GM04503 (cell line): ENCODE measurements at places on chromosomes 2 and 18.

DNA sequence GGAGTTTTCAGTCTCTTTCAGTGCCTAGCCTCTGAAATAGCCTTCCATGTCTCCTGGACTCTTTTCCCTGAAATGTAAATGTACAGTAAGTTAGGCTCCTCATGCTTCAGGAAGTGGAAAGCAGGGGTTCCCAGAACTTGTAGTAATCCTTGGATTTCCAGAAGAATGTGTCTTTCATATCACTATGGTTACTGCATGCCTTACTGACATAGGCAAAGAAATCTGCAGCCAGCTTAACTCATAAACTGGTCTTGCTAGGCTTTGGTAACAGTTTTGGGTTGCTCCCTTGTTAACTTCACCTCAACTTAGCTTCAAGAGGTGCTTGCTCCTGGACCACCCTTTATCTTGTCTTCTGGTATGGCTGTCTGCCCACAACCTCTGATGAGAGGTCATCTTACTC lies 686.8 kb upstream of the DDX18 start:
- no peak for DNase-seq

- peak; percentile 23 for DNase-seq
Measured at GRCh38 chr18:32048507-32049091, 30.0 kb downstream of the RNF125 start.

GRCh38 chr18:23547846-23548245 lies 38.5 kb downstream of the NPC1 start:
- DNase-seq: no peak

GRCh38 chr18:23237524-23238151 lies 102.4 kb downstream of the CABLES1 start:
- no peak for DNase-seq

GRCh38 chr18:48152549-48152948 lies 222.1 kb upstream of the SMAD2 start:
- DNase-seq: no peak

GRCh38 chr18:47701134-47701533 lies 229.3 kb downstream of the SMAD2 start:
- no peak for DNase-seq

- DNase-seq: no peak
Measured at GRCh38 chr2:85732467-85733120, 21.2 kb upstream of the ATOH8 start.

DNA sequence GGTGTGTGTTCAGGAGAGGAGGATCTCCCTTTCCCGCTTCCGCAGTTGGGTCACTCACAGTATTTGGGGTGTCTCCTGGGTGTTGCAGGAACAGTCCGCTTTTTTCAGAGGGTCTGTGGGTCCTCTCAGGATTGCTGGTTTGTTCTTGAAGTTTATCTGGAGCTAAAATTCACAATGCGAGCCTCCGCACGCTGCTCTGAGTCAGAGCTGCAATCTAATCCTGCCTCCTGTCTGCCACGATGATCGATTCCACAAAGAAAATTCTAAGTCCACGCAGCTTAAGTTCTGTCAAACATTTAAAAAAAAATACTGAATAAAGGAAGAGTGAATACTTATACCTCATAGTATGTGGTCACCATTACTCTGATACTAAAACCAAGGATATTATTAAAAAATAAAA lies 76.5 kb downstream of the RAD51AP2 start:
- no peak for DNase-seq

GRCh38 chr2:118865106-118865505 lies 17.7 kb upstream of the EN1 start:
- DNase-seq: no peak

- DNase-seq: no peak
Measured at GRCh38 chr2:239220981-239221396, 179.8 kb downstream of the HDAC4 start.

DNA sequence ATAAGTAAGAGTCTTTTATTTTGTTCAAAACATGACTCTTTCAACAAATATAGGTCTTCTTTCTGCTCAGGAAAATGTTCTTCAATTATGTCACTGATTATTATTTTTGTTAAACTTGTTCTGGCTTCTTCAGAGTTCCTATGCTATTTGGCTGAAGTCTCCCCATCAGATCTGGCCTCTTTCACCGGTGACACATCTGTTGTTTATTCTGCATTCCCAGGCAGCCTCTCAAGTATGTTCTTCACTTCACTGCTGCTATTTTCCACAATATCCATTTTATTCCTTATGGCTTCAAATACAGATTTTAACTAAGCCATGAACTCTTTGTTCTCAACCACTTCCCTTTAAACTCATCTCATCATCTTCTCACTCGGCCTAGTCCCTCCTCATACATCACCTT lies 45.7 kb downstream of the HDAC4 start:
- DNase-seq: no peak

DNA sequence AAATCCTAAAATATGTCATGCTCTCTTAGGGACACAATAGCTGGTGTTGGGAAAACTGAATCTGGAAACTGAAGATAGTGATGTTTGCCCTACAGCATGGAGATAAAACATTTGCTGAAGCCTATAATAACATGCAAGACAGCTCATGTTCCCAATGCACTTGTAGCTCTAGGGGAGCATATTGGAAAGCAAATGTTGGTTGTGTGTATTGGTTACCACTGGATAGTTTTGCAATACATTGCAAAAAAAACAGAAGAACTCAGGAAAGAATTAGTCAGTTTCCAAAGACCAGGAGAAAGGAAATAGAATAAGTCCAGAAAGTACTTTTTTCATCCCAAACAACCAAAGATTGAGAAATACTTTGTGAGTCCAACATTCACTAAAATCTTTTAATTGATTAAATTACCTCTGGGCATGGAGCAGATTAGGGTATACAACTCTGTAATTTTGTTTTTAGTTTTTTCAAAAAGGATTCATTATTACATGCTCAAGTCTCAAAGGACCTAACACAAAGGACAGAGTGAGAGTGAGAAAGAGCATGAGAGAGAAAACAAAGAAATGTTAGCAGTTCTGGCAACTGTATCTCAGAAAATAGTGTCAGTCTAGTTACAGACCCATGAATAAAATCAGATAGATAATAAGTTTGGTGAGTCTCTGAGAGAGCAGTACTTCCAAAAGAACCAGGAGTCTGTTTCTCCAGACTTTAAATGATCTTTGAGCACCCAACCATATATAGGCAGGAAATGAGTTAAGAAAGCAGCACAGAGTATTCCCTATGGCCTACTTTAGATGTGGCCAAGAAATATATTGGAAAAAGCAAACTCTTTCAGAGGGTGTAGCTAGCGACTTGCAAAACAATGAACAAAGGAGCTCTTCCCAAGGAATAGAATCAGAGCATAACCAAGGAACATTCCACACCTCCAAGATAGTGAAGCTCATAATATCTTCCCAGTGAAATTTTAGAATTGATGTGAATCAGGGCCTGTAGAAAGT lies 36.6 kb upstream of the COL3A1 start:
- DNase-seq: peak; percentile 64

DNA sequence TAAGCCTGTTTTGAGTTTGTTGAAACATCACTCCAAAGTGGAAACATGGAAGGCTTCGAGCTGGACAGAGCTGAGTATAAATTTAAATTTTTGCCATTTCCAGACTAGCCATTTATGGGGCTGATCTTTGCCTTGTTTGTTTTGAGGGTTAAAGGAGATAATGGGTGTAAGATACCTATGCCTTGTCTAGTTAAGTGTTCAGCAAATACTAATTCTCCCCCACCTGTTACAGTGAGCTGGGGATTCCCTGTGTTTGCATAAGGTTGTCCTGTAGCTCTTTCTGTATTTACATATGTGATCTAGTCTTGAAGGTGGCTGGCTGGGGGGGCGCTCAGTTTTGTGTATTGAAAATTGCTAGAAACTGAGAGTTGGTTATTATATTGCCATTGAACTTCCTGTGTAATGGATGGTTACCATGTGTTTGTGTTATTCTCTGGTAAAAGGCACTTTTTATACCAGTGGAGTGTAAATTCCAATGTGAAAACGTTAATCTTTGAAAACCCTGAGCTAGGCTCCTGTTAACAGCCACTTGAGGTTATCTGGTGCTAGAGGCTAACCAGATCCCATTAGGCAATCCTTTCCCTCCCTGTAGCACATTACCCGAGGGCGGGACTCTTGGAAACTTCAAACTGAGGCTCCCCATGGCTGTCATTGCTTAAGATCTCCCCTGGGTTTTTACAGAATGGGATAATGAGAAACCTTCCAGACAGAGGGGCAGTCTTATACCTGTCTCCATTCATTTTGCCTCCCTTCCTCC lies 26.7 kb downstream of the TANC1 start:
- no peak for DNase-seq

- no peak for DNase-seq
Measured at GRCh38 chr2:239609162-239609561, 208.3 kb upstream of the HDAC4 start.

- DNase-seq: no peak
Measured at GRCh38 chr2:28350791-28351285, 41.8 kb upstream of the FOSL2 start.

DNA sequence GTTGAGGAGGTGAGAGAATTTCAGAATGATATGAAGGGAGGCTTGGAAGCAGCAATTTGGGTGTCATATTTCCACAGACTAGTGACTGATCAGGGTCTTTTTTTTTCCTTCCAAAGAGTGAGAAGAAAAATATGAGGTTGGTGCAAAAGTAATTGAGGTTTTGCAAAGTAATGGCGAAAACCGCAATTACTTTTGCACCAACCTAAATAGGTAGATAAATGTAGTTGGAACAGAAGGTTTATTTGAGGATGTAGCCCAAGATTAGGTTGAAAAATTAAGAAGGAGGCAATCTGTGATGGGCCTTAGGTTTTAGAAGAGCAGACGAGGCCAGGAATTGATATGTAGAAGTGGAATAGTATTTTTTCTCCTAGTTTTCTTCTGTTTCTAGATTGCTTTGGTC lies 7.8 kb upstream of the LTBP1 start:
- no peak for DNase-seq

DNA sequence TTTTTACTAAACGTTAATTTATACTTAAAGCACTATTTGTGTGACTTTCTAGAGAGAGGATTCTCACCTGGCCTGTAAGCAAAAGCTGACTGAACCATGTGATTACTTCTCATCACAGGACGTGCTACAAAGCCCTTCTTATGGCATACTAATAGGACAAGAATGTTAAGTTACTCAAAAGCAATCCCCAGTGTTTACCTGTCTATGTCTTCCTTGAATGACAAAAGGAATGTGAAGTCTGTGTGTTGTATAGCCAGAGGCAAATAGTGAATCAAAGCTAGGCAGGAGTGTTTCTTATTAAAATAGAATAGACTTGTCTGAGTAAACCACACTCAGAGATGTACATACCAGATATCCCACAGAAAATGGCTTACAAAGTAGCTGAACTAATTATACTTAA lies 1465.5 kb downstream of the SUCLG1 start:
- no peak for DNase-seq

DNA sequence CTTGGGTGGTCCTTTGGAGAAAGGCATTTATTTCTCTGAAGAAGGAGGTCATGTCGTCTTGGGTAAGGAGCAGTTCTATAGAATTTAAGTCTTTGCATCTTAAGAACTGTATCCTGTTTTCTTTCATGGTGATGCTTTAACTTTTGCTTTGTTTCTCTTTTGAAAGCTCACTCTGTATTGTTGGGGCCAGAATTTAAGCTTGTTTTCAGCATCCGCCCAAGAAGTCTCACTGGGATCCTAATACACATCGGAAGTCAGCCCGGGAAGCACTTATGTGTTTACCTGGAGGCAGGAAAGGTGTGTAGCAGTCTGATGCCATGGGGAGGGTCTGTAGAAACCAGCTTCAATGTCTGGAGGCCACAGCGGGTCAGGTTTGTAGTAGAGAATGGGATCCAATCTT lies 64.7 kb upstream of the TTC39C start:
- DNase-seq: no peak

DNA sequence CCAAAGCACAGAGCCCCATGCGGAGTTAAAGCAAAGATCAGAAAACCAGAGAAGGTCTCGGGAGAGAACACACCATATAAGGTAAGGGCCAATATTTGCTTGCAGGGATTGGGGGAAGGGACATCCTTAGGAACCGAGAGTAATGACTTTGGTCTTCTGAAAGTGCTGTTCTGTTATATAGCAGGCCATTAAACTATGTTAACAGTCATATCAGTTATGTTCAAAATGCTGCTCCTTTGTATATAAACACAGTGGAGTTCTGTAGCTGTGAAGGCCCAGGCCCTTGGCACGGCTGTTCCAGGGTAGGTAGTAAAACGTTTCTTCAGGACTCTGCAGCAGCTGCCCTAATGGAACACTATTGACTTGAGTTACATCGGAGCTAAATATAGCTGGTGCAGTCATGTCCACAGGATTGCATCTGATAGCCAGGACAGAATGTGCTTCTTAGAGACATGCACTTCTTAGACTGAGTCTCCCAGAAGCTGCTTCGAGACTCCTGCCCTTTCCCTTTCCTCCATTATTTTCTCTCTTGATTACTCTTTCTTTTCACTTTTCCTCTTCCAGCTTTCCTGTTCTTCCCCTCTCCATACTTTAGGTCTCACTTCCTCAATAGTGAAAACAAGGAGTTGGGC lies 122.4 kb downstream of the SETBP1 start:
- DNase-seq: no peak

DNA sequence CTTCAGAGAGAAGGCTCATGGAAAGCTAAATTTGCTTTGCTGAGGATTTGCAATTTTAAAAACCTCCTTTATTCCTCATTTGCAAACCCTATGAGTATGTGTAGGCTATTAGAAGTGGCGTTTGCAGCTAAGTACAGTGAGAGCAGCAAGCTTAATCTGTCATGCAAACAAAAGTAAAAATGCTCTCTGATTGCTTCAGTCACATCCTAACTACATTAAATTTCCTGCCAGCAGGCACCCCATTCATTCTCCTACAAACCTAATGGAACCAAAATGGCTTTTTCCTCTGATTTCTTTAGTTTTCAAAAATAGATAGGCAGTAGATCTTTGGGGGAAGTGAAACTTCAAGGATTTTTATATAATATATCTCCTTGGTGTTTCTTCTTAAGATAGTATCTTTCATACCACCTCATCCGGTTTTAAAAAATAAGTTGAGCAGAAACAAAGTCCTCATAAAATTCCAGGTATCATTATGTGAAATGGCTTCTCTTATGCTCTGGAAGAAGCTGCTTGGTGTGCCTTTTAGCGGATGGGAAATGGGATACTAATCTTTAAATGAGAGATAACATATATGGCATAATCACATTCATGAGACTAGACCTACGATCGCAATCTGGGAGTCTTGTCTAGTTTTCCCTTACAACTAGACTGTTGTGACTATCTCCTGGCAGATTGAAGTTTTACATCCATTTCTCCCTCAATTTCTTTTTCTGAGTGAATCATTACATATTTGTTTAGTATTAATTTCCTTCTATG lies 49.1 kb downstream of the CLIP4 start:
- DNase-seq: no peak

DNA sequence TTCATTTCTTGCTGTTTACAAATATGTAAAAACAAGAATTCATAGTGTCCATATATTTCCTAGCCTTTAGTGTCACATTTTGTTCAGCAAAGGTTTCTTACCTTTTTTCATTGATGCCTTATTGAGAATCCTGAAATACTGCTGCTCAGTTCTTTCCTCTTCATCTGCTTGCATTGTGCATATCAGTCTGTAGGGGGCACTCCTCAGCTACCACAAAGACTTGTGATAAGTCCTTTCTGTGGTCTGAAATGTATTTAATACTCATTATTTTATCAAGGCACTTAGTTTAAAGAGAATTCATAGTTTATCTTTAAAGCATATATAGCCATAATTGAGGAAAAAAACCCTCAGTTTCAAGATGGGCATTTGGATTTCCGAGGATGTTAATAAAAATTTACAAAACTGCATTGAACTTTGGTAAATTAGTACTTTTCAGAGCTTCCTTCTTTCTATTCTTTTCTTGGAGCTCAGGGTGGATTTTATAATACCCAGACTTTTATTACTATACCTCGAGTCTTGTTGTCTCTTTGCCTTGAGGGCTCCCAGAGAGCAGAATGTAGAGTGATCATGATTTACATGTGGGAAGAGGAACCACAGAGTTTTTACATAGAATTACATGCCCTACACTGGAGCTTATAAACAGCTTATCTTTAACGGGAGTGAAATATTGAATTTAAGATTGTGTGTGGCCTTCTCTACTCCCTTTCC lies 570.1 kb downstream of the PLCL1 start:
- DNase-seq: peak; percentile 29
